ENCODE measurements at places on chromosomes 5 and 9.

DNA sequence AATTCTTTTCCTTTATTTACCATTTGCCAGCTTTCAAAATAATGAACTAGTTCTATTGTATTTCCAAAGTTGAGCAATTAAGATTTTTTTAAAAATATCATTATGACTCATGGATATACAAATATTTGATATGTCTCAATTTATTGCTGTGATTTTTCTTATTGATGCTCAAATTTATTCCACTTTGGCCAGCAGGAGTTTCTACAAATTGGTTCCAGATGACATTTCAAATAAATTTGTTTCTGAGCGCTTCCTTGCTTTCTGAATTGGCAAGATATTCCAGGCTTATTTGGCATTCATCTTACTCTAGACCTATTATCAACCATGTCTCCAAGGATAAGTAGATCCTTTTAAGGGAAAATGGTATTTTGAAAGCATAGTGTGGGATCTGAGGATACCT, 58.5 kb upstream of the TJP2 start:
- DNase-seq, result no peak

GRCh38 chr9:86660146-86660943, 287.0 kb downstream of the GAS1 start:
- no peak for DNase-seq

DNA sequence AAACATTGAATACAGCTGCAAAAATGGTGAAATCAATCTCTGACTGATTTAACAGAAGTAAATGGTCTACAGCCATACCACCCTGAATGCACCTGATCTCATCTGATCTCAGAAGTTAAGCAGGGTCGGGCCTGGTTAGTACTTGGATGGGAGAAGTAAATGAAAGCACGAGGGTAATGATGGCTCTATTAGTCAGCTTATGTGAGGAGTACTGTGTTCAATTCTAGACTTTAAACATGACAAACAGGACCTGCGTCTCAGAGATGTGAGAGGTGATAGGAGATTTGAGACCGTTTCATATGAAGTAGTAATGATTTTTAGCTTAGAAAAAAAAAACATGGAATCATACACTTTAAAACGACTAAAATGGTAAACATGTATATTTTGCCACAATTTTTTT, 77.1 kb upstream of the SUSD1 start:
- DNase-seq, result no peak

DNA sequence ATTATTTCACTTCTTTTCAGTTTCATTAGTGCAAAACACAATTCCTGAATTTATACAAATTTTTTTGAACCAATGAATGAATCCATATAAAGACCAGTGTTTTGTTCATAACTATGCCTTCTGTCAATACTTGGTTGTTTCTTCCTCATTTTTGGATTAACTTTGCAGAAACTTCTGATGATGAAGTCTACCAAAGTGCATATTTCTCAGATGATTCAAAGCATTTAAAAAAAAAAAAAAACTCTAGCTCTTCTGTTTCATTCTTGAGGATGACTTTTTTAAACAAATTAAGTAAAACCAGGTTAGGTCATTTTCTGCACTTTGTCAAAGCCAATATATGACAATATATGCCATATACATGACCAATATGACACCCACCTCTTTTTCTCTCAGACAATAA, 92.6 kb downstream of the CHSY3 start:
- no peak for DNase-seq

GRCh38 chr5:45737153-45737552, 41.0 kb upstream of the HCN1 start:
- DNase-seq, result no peak

All from suppressor macrophage (primary cell).